ENCODE measurements at places on chromosomes 1 and 21.

DNA sequence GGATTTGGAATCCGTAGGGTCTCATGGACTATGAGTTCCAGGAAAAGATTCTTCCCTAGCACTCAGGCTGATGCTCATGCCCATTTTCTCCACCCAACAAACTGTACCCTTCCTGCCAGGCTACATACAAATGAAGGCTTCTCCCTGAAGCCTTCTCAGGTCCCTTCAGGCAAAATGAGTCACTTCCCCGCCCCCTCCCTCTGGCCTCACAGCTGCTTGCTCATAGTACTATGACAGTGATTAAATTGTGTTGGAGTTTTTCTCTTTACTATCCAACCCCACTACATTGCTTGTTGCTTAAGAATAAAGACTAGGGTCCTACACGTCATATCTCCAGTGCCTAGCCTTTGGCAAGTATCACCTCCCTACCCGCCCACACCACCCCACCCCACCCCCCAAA is 207.6 kb upstream of the NFIA start:
- no peak for DNase-seq

GRCh38 chr1:45979074-45979777 is 153.2 kb downstream of the PIK3R3 start:
- peak; percentile 94 for DNase-seq

DNA sequence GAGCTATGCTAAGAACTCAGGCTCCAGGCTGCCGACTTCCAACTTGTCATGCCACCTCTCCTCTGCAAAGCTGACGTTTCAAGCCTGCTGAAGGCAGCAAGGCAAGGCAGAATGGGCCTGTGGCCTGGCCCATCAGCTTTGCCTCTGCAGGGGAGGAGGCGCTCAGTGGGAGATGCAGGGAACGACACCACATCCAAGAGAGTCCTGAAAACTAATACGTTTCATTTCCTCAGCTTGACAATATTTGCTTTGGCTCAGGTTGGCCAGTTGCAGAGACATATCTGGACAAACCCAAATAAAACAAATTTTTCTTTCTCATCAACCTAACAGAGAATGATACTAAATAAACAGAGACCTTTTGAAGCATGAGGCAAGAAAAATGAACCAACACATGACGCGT is 35.3 kb downstream of the BEND5 start:
- DNase-seq: no peak

- DNase-seq: no peak
Measured at GRCh38 chr21:34129039-34129891, 55.9 kb downstream of the MRPS6 start.

DNA sequence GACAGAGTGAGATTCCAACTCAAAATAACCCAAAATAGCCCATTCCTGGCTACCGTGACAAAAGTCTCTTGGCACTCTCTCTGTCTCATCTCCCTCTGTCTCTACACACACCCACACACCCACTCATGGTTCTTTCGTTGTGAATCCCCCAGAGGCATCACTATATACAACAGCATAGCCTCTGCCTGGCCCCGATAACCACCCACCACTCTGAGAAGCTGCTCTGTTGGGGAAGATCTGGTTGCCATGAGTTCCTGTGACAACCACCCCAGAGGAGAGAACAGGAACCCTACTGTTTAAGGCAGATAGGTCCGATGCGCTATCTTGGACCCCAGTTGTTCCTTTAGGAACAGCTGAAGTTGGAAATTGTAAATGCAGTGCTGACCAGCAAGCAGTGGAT is 70.4 kb upstream of the LYST start:
- DNase-seq: no peak

GRCh38 chr1:59598120-59598440 is 216.7 kb upstream of the HOOK1 start:
- no peak for DNase-seq

- no peak for DNase-seq
Measured at GRCh38 chr1:229161740-229162139, 109.2 kb upstream of the RAB4A start.

- no peak for DNase-seq
Measured at GRCh38 chr1:9238550-9238949, 4.0 kb downstream of the H6PD start.

DNA sequence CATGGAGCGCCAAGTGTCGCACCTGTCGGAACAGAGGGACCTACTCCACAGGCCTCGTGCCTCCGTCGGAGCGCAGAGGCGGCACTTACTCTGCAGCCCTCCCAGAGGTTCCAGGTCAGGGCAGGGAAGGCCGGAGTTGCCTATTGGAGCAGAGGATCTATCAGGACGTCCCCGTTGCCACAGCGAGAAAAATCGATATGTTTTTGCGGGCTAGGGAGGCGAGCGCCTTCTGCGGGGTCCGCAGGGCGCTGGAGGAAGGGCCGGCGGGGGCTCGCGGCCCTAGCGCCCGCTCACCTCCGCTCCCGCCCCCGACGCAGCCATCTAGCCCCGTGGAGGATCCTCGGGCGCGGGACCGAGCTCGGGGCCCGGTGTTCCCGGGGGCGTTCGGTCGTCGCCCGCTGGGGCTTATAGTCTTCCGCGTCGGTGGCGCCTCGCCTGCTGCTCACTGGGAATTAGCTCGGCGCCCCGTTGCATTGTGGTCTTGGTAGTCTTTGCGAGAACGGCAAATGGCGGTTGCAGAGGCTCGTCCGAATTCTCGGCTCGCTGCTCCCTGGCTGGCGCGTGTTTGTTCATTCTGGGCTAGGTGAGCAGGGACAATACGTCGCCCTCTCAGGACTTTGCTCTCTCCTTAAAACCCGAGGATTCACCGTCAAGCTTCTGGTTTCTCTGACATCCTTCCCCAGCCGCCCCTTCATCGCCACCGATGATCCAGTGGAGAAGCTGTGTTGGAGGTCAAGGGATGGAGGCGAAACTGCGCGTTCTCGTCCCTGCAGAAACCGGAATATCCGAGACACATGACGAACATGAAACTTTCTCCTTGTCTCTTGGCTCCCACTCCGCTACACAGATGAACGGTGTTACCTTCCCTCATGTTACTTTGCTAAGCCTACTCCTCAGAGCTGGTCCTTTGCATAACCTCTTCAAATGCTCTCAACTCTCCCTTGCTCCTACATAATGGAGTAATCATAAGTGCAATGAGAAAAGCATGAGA is at the start of gene JTB:
Gene JTB, minus strand, starts transcription at position 425 of the 991 bp plus-strand sequence. Its CDS starts 422 bp downstream, at position 3.
- peak; percentile 70 for DNase-seq

DNA sequence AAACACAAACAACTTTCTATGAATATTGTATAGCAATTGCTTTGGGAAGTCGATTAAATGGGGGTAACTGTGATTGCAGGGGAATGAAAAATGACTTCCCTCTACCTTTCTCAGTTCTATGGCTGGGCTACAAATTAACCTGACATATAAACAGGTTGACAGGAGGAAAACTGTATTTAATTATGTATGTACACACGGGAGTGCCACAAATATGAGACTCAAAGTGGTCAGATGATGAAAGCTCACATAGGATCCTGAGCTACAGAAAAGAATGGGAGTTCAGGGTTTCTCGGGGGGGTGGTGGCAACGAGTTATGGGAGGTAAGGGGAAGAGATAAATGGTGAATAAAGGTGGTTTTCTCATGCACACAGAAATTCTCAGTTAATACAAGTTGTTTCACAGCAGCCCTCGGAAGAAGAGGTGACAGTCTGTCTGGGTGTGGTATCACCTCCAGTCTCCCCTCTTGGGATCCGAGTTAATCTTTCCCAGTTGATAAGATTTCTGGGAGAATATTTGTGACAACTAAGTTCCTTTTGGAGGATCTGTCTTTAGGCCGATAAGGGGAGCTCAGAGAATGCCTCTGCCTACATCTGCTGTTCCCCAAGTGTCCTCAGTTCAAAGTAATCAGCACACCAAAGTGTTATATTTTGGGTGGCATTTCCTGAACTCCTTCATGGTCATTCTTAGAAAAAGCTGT is 26.3 kb downstream of the GADD45A start:
- peak; percentile 25 for DNase-seq

DNA sequence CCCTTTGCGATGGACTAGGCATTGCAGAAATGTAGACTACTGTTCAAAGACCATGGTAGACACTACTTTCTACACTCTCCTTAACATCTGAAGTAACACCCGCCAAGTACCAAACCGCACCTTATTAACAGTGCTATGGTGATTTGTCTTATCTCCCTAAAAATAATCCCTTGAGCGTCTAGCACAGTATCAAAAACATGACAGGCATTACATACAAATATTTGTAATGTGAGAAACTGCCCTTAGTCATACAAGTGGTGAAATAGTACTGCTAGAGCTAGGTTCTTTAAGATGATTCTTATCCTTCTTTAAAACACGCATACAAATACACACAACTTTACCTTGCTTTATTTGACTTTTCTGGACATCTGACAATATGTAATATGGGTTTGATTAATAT is 27.2 kb downstream of the PUM1 start:
- no peak for DNase-seq

GRCh38 chr1:5232537-5232936 is 578.1 kb downstream of the AJAP1 start:
- DNase-seq: no peak

DNA sequence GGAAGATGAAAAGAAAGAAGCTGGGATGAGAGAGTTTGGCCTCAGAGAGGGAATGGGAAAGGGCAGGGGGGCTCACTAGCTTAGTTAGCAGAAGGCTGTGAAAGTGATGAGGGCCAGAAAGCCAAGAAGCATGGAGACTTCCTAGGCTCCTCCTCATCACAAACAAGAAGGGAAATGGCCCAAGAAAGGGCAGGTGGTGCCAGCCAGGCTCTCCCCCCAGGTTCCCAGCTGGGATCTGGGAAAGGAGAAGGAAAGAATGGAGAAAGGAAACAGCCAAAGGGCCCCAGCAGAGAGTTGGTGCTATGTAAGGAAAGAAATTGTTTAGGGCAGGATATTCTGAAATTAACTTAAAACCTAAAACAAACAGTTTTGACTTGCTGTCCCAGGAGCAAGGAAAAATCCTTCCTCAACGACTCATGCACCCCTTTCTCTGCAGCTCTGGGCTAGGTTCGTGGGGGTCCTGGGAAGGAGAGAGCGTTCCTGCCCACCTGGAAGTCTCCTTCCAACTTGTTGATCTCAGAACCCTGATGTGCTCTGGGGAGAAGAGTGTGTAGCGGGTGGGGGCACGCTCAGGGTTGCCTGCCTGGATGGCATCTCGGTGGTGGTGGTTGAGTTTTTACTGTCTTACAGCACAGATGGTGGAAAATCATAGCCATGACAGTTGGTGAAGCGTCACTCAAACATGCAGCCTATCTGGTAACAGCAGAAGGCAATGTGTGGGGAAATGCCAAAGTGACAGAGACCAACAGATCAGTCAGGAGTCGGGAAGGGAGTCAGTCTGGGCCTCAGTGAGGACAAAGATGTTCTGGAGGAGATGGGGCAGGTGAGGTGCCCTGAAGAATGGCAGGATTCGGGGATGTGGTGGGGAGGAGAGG is 147.3 kb downstream of the CLIC6 start:
- DNase-seq: no peak

DNA sequence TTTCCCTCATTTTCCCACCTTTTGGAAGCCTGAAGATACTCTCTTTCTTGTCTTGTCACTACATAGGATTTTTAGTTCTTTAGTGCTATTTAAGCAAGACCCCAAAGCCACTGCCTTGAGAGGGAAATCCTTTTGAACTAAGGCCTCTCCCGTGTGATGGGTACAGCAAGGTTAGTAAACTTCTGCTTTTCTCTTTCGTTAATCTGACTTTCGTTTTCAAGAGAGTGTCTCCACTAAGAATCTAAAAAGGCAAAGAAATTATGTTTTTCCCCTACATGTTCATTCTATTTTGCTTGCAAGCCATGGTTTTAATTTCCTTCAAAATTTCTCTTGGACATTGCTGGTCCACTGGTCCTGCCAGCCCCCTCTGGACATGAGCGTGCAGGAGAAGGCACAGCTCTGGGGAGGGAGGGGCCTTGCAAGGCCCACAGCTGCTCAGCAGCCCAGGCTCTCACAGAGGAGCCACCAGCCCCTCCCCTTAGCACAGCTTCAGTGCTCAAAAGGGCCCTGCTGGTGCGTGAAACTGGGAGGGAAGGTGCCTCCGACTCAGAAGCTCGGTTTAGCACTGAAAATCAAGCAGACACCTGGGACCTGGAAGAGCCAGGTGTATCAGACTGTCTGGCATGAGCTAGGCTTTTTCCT is 210.9 kb upstream of the GALNT2 start:
- no peak for DNase-seq

- no peak for DNase-seq
Measured at GRCh38 chr1:75785320-75785982, 605 bp upstream of the RABGGTB start.

DNA sequence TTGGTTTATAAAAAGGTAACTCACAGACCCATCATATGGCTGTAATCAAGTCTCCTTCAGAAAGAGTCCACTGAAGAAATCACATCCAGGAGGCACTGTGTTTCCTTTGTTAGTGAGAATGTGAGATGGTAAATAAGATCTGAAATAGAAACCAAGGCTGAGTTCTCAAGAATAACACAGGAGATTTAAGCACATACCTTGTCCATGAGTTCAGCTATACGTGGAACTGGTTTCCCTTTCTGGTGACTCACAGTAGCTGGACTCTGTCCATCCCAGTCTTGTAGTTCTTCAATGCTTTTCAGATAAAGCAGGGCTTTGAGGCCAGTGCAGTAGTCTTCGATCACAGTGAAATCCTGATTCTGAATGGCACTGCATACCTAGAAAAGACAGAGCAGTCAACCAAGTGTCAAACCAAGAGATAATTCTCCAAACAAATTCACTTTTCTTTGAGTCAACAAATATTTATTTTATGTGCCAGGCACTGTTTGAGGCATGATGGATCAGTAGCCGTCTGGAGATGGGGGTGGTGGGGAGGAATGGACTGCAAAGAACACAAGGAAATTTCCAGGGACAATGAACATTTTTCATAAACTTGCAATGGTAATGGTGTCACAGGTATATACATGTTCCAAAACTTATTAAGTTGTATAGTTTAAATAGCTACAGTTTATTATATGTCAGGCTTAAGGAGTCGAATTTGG is 471.4 kb downstream of the PTBP2 start:
- no peak for DNase-seq

GRCh38 chr1:35619237-35620121 is 21.8 kb downstream of the PSMB2 start:
- DNase-seq: no peak

DNA sequence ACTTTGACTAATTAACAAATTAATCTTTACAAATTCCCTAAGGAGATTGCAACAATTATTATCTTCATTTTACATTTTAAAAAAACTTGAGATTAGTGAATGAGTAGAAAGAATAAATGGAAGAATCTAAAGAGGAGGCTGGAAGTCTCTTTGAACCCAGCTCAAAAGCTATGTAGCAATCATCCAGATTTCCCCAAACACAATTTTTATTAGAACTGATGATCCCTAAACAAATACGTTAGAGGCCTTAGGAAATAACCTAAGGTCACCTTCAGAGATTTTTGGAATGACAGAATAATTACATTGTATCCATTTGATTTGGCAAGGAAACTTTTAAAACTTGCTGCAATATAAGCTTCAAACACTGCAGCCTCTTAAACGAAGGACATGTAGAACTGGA is 242.4 kb upstream of the LYPLAL1 start:
- no peak for DNase-seq

- no peak for DNase-seq
Measured at GRCh38 chr21:37061926-37062592, 10.8 kb downstream of the PIGP start.

DNA sequence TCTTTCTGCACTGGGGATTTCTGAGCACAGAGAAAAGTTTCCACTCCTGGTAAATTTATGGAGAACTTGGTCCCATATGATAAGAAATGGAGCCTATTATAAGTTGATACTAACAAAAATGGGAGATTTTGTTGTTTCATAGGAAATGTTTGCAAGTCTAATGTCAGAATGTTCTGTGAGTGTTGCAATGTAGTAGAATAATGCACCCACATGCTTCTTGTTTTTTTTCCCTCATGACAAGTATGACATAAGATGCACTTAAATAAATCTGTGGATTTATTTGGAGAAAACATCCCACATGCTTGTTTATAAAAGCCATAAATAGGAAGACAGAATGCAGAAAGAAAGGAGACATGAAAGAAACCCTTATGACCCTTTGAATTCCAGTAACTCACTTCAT is 50.8 kb upstream of the KCNJ6 start:
- no peak for DNase-seq

All from NCI-H2081 treated with DMSO at 0.1 percent for 48 hours (cell line).